BJ (cell line): ENCODE measurements at places on chromosomes 13 and 19.

GRCh38 chr13:109465148-109465547 lies 321.2 kb downstream of the IRS2 start:
- peak; percentile 26 for DNase-seq

- no peak for DNase-seq
Observed at GRCh38 chr19:11860721-11861120, 12.2 kb downstream of the ZNF439 start.

- DNase-seq, result no peak
Observed at GRCh38 chr19:39430675-39431593, 4.8 kb downstream of the RPS16 start.

DNA sequence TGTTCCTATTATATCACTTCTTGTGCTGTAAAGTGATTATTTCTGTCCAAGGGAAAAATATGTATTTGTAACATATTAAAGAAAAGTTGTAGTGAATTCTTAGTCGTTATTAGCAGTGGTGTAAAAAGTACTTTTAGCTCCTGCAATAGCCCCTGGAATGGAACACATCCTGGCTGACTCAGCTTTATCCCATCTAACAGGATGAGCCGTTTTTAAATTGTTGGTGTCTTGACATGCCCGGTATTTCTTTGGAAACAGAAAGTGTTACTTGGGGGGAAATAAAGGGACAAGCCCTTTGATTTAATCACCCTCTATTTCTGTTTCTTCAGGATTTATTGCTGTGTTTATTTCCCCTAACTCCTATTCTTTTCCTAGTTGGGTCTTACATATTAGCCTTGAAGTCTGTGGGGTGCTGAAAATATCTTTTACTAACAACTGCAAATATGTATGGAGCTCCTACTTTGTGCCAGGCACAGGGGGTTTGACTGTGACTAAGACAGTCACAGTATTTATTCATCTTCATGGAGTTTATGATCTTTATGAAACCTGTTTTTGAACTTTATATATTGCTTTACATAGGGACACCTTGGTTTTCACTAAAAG lies 17.9 kb downstream of the COG3 start:
- no peak for DNase-seq

DNA sequence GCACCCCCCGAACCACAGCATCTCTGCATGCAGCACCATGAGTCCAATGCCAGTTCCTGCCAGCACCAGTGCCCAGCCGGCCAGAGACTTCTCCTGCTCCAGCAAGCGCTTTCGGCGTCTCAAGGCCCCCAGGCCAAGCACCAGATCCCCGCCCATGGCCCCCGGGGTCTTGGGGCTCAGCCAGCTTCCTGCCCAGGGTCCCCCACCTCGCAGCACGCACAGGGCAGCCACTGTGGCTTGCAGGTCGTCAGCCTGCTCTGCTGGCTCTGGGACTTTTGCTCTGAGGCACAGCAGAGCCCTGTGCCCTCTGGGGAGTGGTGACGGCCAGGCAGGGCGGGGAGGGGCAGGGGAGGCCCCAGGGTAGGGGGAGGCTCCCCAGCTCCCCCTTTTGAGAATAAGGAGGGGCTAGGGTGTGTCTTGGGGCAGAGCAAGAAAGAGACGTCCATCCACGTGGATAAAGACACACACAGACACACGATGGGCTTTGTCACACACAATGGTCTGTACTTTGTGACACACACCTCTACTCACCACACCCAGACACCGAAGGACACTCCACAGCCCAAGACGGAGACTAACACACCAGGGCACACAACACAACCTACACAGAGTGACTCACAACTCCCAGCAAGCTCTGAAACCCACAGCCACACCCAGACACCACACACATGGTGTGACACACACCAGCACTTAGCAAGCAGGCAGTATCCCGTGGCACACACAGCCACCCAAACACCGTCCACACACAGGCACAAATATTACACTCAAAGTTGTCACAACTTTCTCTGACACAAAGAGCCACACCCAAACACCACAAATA lies at the start of gene KCNN4:
Gene KCNN4 (minus strand): TSS at position 268 of the 820 bp plus-strand sequence. CDS start 112 bp downstream, at position 156.
- DNase-seq, result no peak

- DNase-seq, result peak; percentile 65
Observed at GRCh38 chr19:51703575-51704515, 10.7 kb downstream of the SPACA6 start.

GRCh38 chr13:79904581-79904980 lies 423.6 kb downstream of the NDFIP2 start:
- DNase-seq, result no peak

GRCh38 chr13:114325729-114326128 lies 11.4 kb downstream of the CHAMP1 start:
- no peak for DNase-seq

DNA sequence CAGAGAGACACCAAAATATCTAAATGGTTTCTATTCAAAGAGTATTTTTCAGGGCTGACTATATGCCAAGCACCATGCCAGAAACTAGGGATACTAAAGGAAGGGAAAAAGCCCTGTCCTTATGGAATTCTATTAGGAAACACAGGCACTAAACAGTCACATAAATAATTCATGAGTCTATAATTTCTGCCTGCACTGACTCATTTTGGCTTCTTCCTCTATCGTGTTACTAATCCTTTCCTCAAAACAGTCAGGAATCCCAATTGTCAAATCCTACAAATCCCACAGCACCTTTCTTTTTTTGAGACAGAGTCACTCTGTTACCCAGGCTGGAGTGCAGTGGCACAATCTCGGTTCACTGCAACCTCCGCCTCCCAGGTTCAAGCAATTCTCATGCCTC lies 29.2 kb downstream of the XPO4 start:
- DNase-seq, result no peak

DNA sequence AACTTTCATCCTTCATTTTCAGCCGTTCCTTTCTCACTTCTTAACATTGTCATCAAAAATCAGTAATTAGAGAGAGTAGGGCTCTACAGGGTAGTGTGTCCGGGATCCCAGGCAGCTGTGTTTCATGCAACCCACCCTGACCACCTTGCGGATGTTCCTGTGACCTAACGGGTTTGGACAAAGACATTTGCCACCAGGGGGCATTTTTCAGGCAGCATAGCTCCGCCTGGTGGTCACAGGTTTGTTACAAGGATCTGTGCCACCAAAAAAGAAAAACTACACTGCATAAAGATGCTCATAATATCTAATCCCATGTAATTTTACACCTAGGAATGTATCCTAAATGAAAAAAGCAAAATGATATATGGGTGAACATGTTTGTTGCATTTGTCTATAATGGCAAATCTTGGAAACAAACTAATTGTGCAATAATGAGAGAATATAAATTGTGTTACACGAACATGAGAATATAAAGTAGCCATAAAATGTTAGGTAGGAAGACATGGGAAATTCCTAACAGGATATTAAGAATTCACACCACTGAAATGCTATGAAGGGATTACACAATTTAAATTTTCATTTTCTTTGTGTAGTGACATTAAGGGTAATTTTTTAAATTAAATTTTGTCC lies 123.0 kb downstream of the SLC7A1 start:
- no peak for DNase-seq

DNA sequence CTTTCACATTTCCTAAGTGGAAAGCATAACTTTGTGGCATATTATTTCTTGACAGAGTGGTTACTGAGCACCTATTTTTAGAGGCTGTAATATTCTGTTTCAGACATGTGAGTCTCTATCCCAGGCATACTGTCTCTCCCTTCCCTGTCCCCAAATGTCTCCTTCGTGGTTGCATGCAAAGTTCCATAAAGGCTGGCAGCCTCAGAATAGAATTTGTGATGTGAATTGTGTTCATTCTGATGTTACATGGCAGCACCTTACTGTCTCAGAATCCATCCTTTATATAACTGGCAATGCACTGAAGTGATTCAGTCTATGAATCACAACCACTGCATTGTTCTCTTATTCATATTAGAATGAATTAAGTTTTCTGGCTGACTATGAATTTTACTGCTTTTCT lies 89.0 kb upstream of the SLC7A1 start:
- DNase-seq, result peak; percentile 29

- no peak for DNase-seq
Observed at GRCh38 chr19:12766051-12766521, 9.3 kb downstream of the HOOK2 start.

- no peak for DNase-seq
Observed at GRCh38 chr13:108915095-108915633, 285.8 kb downstream of the MYO16 start.

GRCh38 chr13:44274771-44275205 lies 98.8 kb upstream of the SERP2 start:
- no peak for DNase-seq

- DNase-seq, result peak; percentile 84
Observed at GRCh38 chr19:28701491-28701890, 511.5 kb downstream of the UQCRFS1 start.

- DNase-seq, result no peak
Observed at GRCh38 chr19:10074153-10074552, 12.0 kb upstream of the SHFL start.
